ENCODE measurements at places on chromosomes 1 and 21.

- no peak for DNase-seq
These were observed 198.6 kb downstream of the KIF26B start for GRCh38 chr1:245353411-245353810.

GRCh38 chr1:242139442-242139841 lies 140.5 kb upstream of the MAP1LC3C start:
- DNase-seq, result no peak

GRCh38 chr1:23793861-23794731 lies 3.2 kb downstream of the LYPLA2 start:
- DNase-seq, result no peak

DNA sequence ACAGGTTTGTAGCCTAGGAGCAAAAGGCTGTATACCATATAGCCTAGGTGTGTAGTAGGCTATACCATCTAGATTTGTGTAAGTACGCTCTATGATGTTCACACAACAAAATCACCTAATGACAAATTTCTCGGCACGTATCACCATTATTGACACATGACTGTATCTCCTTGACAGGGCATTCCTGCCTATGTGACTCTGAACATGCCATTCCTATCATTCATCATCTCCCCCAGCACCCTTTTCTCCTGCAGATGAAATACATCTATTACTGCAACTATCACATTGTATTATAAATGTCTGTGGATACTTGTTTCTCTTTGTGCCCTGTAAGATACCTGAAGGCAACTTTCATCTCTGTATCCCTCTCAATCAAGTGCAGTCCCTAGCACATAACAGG lies 29.9 kb downstream of the TP53BP2 start:
- no peak for DNase-seq

DNA sequence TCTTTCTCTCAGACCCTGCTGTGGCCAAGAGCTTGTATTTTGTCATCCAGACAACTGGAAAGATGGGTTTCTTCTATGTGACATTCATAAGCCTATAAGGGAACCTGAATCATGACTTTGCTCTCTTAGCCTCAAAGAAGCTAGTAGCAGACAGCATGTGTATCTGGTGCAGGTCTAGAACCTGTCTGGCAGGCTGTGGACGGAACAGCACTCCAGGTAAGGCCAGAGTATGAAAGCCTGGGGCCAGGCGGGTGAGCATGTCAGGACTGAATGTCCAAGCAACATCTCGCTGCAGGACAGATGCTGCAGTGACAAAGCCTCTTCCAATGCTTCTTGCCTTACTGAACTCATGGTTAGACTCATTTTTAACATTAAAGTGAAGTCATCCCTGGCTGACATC lies 32.8 kb downstream of the AKNAD1 start:
- DNase-seq, result no peak

GRCh38 chr1:109658533-109659042 lies 2.7 kb downstream of the GSTM4 start:
- DNase-seq, result no peak

DNA sequence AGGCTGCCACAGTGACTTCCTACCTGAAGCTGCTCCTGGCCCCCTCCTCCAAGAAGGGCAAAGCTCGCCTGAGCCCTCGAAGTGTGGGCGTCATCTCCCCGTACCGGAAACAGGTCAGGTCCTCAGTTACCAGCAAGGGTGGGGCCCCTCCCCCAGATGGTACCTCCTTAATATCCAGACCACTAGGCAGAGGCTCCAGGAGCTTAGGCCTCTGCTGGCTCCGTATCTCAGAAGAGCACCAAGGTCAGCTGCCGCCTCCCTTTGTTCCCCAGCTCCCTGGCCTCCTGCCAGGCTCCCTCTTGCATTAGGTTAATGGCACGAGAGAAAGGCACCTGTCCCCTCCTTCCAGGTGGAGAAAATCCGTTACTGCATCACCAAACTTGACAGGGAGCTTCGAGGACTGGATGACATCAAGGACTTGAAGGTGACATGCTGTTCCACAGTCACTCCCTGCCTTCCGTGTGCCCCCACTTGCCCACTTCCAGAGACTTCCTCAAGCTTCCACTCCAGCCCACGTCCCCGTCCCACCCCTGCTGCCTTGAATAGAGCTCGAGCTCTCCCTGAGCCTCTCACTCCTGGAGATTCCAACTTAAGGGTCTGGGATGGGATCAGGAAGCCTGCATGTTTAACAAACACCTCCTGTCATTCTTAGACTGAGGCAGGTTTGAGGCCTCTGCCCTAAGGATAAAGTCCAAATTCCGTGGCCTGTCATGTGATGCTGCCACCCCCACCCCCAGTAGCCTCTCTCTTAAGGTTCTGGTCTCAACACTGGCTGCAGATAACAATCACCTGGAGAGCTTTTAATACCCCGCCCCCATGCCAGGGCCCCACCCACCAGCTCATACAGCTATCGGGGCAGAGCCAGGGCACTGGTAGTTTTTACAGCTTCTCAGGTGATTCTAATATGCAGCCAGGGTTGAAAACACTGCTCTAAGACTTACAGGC lies 8.3 kb downstream of the RHOC start:
- DNase-seq, result peak; percentile 23

- DNase-seq, result peak; percentile 49
These were observed 30.5 kb downstream of the MROH7 start for GRCh38 chr1:54671985-54672608.

- no peak for DNase-seq
These were observed 33.8 kb upstream of the ERO1B start for GRCh38 chr1:236315518-236315917.

- DNase-seq, result no peak
These were observed 53.4 kb upstream of the ACTRT2 start for GRCh38 chr1:2967881-2968280.

DNA sequence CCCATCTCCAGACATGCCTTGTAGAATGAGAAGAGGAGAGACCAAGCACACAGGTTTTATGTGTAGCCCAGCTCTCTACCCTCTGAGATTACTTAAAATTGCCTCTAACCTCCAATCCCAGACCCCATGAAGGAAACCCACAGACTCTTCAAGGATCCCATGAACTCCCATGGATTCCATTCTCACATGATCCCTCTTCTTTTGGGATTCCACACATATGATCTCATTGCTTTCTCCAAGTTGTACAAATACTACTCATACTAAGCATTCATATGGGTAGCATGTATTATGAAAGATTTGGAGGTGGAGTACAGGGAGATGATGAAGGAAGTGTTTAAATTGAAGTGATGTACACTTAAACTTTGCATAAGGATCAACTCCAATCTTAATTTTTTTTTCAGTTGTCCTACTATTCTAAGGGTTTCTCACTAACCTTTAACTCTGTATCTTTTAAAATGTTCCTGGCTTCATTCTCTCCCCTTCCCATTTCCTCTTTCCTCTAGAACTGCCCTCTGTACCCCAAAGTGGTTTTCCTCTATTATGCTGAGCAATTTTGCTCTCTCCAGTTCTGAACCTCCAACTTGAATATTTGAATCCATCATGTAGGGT lies 41.6 kb downstream of the MFSD2A start:
- no peak for DNase-seq
